ENCODE measurements at places on chromosomes 7 and 10.

DNA sequence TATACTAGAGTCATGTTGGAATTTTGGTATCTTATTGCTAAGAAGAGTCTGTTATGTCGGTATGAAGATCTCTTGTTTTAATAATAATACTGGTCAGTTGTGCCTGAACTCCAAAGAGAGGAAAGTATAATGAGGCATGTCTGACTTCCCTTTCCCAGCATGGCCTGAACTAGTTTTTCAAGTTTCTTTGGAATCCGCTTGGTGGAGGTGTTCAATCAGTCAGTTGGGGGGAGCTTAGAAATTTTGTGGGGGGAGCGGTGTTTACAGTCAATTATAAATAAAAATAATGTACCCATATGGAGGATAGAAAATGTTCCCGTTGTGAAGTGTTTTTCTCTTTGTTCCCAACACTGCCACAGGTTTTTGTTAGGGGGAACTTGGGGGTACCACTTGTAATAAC, 1.5 kb upstream of the TRDMT1 start:
- no peak for DNase-seq

- DNase-seq: no peak
Observed at GRCh38 chr7:24721481-24722001, 35.7 kb downstream of the GSDME start.

DNA sequence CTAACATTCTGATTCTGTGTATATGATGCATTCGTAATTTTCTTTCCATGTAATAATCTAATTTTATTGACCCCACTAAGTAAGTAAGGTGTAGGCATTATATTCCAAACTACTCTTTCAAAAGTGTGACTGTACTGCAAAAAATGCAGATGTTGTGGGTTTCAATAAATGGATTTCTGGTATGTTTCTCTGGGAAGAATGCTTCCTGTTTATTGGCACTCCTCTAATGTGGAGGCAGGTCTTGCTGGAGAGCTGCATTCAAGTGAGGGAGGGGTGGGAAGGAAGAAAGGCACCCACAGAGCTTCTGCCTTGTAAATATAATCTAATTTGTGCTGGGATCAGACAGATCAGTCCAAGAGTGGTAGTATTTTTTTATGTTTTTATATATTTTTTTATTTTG, 23.9 kb downstream of the ST7 start:
- DNase-seq: no peak

DNA sequence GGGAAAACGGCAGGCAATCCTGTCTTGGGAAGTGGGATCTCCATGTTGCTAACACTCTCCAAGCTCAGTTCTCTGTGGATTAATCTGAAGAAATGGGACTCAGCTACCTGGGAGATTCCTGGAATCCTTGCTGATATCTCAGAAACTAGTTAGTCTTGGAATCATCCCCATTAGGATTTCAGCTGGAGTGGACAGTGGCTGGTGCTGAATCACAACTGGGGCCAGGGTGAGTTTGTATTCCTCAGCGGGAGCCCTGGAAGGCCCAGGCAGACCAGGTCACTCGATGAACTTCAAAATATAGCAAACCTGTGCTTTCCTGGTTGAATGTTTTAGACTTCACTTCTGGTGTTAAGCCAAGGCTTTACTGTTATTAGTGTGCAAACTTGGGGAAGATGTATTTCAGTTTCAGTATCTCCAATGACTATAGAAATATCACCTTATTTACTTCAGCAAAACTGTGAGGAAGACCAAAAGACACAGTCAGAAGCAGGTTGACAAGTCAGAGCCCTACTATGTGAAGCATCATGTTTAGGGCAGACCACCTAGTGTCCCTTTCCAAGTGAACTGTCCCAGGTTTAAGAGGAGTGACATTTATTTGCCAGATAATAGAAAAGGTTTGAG, 126.1 kb downstream of the AOAH start:
- DNase-seq: no peak

All from hypothalamus (tissue), 51 donors.